ENCODE measurements at places on chromosomes 16 and 17. TPM values are rescaled to one million over a fixed set of nuclear protein-coding genes. Genes with fewer than 3 reads are reported as not detected.

CD300LG gene
- not detected for total RNA-seq

UTS2R gene
- not detected for total RNA-seq

SLC25A19 gene
- total RNA-seq = 48.4 TPM

ATP2C2 gene
- not detected for total RNA-seq

SP2 gene
- total RNA-seq = 19.5 TPM

FN3K gene
- 1.3 TPM for total RNA-seq

ACSM2A gene
- total RNA-seq = not detected

VASN gene
- not detected for total RNA-seq

CIITA gene
- 0.12 TPM for total RNA-seq

CACNG5 gene
- total RNA-seq = not detected

CRISPLD2 gene
- not detected for total RNA-seq

CNGB1 gene
- not detected for total RNA-seq

NOL3 gene
- total RNA-seq = 3.8 TPM

GRCh38 chr17:10557422-10557821 lies 8.0 kb upstream of the MYH2 start:
- no peak for DNase-seq

DNA sequence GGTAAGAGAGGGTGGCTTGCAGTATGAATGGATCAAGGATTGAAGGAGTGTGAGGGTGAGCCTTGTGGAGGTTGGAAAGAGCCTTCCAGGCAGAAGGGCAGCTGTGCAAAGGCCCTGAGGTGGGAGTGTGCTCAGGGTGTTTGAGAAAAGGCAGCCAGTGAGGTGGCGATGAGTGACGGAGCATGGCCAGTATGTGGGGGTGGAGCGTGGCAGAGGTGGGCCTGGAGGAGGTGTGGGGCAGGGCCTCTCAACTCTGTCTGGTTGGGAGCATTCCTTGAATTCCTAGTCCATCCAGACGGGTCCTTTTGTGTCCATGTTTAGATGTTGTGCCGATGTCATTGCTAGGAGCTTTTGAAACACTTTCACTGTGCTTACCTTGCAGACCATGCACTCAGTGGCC lies 51.3 kb downstream of the EPN2 start:
- DNase-seq = no peak

DNA sequence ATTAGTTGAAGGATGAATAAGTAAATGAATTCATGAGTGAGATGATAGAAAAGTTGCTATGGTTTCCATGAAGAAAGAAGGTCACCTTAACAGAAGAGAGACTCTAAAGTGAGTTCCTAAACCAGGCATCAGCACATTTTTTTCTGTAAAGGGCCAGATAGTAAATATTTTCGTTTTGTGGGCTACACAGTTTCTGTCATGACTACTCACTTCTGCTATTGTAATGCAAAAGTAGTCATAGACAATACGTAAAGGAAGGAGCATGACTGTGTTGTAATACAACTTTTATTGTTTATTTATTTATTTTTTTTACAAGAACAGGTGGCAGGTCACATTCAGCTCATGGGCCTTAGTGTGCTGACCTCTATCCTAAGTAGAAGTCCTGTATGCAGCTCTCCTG lies 426.1 kb upstream of the DYNLRB2 start:
- DNase-seq = no peak

GRCh38 chr16:81528256-81528655 lies 83.6 kb downstream of the CMIP start:
- no peak for DNase-seq

DNA sequence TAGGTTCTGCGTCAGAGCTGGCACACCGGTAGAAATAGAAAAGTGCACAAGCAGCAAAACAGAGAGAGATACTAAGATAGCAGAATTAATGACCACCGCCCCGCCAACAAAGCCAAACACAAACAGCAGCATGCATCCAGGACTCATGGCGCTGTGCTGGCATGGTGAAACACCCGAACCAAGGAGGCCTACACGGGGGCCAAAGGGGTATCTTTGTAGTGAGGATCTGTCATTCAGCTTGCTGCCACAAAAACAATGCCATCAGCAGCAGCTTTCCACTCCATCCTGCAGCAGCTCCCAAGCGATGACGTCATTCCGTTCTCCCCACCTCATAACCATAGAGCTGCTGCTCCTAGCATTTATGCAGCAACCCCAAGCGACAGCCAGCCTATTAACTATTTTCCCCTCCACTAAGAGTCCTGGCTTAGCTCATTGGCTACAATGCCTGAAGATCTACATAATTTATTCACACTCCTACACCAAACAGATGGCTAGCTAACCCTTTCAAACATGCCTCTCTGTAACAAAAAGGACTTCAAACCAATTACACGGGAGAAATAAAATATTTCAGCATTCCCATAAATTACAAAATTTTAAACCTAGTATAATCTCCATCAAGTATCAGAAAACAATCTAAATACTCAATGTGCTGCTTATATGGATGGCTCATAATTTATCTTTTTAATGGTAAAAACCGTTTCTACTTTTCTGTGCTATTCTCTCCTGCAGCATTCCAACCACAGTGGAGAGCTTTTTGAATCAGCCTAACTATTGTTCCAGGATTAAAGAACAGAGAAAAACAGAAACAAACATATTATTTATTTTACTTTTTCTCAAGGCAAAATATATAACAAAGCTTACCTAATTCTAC lies 73.9 kb downstream of the SPAG9 start:
- DNase-seq = no peak

GRCh38 chr17:74599023-74599399 lies 6.9 kb upstream of the CD300LD start:
- no peak for DNase-seq

GRCh38 chr17:61447358-61447757 lies 4.9 kb upstream of the TBX4 start:
- DNase-seq = no peak

- DNase-seq = no peak
These were observed 61.1 kb downstream of the SIAH1 start for GRCh38 chr16:48323783-48324775.

- no peak for DNase-seq
These were observed 331 bp upstream of the ZNF287 start for GRCh38 chr17:16569358-16569712.

GRCh38 chr17:57480438-57481196 lies 224.3 kb downstream of the MSI2 start:
- DNase-seq = no peak

DNA sequence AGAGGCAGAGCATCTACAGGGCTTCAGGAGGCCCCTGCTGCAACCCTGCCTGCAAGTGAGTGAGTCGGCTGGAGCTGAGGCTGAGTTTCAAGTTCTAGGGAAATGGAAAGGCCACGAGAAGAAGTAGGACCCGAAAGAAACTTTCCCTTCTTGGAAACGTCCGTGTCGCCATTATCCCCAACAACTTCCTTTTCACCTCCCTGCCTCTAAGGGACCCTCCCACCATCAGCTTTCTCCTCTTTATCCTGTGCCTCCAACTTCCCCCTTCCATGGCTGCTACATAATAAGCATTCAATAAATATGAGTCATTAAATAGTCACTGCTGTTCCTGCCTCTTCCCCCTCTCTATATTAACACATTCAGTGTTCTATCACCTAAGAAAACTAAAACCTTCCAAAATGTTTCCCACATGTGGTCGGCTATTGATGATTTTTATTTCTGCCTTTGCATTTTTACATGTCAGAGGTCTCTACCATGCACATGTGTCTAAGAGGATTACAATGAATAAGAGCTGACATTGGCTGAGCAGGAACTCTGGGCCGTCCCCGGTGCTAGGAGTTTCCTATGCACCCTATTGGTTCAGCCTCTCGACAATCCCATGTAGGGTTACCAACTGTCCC lies 115.9 kb upstream of the TNRC6C start:
- DNase-seq = peak; percentile 79

DNA sequence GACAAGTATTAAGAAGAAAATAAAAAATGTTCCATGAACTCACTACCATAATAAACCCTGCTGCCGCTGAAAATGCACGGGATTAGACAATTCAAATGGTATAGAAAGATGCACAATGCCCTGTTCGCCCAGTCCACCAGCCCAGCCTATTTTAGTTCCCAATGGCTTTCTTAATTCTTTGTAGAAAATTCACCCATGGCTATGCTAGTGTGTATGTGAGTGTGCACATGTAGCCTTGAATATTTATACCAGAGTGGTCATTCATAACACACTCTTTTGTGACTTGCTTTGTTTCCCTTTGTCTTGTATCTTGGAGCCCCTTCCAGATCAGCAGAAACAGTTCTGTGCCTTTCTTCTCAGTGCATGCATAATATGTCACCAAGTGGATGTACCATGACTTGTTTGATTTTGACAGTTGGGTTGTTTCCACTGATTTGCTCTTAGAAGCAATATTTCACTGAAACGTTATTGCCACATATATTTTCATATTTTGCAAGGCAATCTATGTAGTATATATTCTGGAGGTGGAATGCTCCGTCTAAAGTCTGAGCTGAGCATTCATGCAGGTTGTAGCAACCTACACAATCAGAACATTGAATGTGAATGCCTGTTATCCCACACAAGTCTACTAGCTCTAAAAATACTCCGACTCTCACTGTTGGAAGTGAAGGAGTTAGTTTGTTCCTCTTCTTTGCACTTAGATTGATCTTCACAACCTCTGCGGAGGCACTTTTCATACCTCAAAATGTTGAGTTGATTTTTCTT lies 383.0 kb upstream of the EEF2KMT start:
- DNase-seq = no peak

DNA sequence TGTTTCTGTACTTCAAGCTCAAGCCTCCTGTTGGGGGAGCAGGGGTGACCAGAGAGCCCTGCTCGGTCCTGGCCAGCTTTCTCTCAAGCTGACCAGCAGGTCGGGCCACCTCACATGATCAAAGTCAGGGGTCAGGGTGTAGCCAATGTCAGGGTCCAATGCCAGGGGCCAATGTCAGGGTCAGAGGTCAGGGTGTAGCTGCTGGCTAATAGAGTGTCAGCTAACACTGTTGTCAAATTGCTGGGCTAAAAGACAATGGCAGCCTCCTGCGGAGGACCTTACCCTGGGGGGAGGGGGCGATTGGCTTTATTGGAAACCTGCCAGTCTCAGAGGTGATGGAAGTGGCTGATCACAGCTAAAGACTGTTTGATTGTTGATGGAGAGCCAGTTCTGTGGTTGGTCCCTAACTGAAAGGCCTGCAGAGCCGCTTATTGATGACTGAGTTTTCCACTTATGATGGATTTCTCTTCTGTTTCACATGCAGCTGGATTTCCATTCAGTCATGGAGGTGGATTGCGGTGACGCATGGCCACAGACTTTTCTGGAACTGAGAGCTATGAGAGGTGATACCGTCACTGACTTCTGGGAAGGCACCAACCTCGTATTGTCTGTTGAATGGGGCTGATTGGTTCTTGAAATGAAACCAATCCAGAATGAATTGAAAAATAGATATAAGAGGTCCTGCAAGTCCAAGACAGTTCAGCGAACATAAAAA lies 97.4 kb upstream of the ZFHX3 start:
- no peak for DNase-seq

GRCh38 chr16:22814711-22815105 lies 746 bp downstream of the HS3ST2 start:
- no peak for DNase-seq

- DNase-seq = peak; percentile 44
These were observed 559 bp downstream of the MVD start for GRCh38 chr16:88662222-88662842.

- DNase-seq = no peak
These were observed 4.2 kb downstream of the C16orf90 start for GRCh38 chr16:3490911-3491629.

DNA sequence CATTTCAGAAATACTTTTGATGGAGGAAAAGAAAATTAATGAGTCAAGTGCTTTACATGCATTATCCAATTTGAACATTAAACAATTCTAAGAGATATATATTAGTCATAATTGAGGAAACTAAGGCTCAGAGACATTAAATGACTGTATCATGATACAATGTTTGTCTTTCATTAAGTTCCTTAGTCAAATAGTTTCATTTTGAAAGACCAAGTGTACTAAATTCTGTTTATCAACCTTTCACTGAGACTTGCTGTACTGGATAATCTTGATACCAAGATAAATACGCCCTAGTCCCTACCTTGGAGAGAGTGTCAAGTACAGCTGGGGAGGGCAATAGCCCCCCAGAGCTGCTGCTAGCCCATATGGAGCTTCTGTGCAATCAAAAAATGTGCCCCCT lies 24.2 kb downstream of the TOM1L2 start:
- no peak for DNase-seq

- DNase-seq = no peak
These were observed 1021.4 kb downstream of the CDH8 start for GRCh38 chr16:61014869-61015268.

- peak; percentile 47 for DNase-seq
These were observed 55.3 kb downstream of the SKAP1 start for GRCh38 chr17:48374650-48375230.

DNA sequence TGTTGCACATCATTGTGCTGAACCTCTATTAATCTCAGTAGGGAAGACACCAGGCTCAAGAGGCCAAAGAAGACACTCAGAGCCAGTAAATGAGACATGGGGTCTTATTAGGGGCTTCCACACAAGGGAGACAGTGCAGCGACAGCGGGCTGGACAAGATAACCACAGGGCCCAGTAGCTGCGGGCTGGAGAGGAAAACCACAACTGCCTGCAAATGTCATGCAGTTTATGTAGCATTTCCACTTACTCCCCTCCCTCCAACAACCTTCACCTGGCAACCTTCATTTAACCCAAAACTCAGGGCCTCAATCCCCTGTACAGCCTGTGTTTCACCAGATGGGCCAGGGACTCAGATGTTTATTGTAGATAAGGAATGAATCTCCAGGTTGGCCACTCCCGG lies 185.6 kb downstream of the UTP18 start:
- DNase-seq = no peak

DNA sequence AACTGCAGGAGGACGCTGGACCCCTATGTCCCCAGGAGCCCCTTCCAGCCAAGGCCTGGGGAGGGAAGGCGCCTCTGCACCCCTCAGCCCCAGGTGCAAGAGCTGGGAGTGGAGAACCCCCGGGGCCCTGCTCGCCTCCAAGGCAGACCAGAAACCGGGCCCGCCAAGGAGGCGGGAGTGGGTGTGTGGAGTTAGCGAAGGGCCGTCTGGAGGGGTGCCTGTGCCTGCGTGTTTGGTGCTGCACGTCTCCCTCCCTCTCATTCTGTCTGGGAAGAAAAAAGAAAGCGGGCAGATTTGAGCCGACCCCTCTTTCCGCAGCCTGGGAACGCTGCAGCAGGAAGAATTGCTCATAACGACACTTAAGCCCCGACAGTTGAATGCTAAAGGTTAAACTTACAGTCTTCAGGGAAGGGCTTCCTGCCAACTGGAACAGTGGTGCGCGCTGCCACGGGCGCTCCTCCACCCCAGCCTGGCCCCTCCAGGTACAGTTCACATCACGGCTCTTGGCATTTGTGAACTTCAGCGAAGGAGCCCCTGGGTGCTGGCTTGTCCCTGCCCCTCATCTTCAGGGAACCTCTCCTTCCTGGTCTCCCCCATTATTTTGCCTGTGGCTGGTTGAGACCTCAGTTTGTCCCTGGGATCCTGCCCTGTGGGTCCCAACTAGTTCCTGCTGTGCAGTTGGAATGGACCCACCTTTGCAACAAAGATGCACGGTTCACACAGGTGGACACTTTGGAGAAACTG lies 19.2 kb upstream of the ZFHX3 start:
- no peak for DNase-seq

DNA sequence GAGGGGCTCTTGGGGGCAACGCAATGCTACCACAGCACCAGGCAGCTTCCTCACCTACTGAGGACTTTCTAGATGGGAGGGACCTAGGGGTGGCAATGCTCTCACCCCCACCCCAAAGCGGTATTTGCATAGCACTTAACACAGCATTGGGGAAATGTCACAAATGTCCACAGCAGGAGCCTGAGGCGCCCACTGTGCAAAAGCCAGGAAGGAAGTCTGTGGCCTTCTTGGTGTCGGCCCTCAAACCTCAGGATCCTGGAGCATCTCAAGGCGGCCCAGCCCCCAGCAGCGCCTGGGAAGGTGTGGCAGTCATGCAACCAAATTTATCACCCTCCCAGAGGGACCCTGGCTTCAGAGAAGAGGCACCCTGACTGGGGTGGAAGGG lies 45.3 kb downstream of the WNT3 start:
- DNase-seq = no peak

Data from activated naive CD4-positive, alpha-beta T cell treated with anti-CD3 and anti-CD28 coated beads for 36 hours (primary cell).